ENCODE measurements at places on chromosomes 1 and 21. TPM values are rescaled to one million over a fixed set of nuclear protein-coding genes. Genes with fewer than 3 reads are reported as not detected.

The MYOM3 gene
- not detected for total RNA-seq

The SPRR2A gene
- not detected for total RNA-seq

The NTMT2 gene
- not detected for total RNA-seq

The RGS7 gene
- 0.63 TPM for total RNA-seq

The INSRR gene
- not detected for total RNA-seq

The S100A3 gene
- not detected for total RNA-seq

The TFAP2E gene
- 0.18 TPM for total RNA-seq

- peak; percentile 94 for DNase-seq
These were observed 169.7 kb upstream of the UBE2U start for GRCh38 chr1:64033667-64034220.

DNA sequence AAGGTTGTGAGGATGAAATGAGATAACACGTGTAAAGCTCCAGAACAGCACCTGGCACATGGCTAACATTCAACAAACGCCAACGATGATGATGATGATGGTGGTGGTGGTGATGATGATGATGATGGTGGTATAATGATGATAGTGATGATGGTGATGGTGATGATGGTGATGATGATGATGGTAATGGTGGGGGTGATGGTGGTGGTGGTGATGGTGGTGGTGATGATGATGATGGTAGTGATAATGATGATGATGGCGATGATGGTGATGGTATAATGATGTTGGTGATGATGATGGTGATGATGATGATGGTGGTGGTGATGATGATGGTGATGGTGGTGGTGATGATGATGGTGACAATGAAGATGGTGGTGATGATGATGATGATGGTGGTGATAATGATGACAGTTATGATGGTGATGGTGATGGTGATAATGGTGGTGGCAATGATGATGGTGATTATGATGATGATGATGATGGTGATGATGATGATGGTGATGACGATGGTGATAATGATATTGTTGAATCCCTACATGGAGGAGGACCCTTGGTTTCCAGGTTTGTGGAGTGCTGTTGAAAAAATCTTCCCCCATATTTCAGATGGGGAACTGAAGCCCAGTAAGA is 54.1 kb downstream of the DMRTA2 start:
- DNase-seq, result no peak

DNA sequence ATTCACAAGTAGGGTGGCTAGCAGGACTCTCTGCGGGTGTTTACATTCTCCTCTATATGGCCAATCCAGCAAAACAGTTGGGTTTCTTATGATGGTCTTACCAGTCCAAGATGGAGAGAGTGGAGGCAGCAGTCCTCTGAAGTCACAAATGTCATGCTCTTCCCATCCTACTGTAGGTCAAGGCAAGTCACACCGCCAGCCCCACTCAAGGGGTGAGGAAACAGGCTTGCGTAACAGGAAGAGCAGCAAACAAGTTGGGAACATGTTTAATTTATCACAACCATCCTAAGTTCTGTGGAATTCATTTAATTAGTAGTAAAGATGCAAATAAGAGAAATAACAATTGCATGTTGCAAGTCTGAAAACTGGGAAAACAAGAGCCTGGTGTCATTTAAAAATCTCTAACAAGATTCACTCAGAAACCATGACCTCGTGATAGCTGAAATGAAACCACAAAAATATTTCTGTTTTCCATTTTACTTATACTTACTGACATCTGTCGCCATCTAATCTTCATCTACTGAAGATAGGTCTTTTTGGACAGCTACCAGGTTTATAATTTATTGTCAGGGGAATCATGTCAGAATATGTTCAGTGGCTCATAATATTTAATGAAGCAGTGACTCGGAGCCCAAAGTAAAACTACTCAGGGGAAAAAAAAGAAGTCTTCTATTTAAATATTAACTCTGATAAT is 349.1 kb upstream of the FMN2 start:
- no peak for DNase-seq

DNA sequence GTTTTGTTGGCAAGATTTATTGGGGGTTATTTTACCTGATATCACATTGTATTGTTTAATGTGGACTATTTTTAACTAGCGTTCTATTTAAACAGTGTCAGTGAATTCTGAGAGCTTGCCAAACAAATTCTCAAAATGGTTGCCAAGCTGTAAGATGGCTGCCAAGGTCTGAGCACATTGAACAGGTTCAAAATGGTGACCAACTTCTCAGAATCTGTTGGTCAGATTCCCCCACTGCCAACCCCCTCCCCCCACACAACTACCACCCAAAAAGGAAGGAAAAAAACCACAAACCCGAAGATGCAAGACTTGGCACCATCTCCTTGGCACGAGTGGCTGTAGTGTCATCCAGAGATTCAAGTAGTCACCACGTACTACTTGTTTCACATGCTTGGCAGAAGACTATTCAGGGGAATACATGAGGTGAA is 159.1 kb downstream of the NFIA start:
- peak; percentile 86 for DNase-seq

DNA sequence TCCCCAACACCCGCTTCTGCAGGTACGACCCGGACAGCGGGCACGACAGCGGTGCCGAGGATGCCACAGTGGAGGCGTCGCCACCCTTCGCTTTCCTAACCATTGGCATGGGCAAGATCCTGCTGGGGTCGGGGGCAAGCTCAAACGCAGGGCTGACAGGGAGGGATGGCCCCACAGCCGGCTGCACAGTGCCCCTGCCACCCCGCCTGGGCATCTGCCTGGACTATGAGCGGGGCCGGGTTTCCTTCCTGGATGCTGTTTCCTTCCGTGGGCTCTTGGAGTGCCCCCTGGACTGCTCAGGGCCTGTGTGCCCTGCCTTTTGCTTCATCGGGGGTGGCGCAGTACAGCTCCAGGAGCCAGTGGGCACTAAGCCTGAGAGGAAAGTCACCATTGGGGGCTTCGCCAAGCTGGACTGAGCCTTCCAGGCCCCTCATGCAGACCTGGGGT is 10.1 kb downstream of the TRIM46 start:
- no peak for DNase-seq

- no peak for DNase-seq
These were observed 103.2 kb downstream of the DMRTB1 start for GRCh38 chr1:53562291-53562980.

- DNase-seq, result no peak
These were observed 598.1 kb downstream of the NPHP4 start for GRCh38 chr1:5394111-5394510.

- DNase-seq, result no peak
These were observed 803 bp upstream of the FLAD1 start for GRCh38 chr1:154982341-154982740.

GRCh38 chr1:169308313-169309039 is 59.1 kb downstream of the NME7 start:
- no peak for DNase-seq
